ENCODE measurements at places on chromosomes 3 and 15.

- no peak for DNase-seq
Measured at GRCh38 chr3:164890061-164890460, 188.2 kb downstream of the SI start.

GRCh38 chr3:138398791-138399575 is 35.4 kb upstream of the ESYT3 start:
- DNase-seq: no peak

GRCh38 chr15:96182736-96183513 is 147.6 kb upstream of the NR2F2 start:
- no peak for DNase-seq

DNA sequence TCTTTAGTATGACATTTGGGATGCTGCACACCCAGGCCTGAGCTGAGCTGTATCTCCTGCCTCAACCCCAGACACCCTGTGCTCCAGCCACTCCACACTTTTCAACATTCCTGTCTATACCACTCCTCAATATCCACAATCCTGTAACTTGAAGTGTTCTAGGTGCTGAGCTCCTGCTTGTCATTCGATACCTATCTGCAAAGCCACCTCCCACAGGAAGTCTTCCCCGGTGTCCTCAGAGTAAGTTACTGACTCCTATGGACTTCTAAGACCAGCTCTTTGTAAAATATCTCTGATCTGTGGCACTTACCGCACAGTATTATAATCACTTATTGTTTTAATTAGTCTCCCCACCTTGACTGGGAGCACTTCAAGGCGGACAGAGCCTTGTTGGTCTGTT is 1.2 kb upstream of the CAV3 start:
- no peak for DNase-seq

- DNase-seq: no peak
Measured at GRCh38 chr3:184305577-184305976, 6.5 kb downstream of the PSMD2 start.

DNA sequence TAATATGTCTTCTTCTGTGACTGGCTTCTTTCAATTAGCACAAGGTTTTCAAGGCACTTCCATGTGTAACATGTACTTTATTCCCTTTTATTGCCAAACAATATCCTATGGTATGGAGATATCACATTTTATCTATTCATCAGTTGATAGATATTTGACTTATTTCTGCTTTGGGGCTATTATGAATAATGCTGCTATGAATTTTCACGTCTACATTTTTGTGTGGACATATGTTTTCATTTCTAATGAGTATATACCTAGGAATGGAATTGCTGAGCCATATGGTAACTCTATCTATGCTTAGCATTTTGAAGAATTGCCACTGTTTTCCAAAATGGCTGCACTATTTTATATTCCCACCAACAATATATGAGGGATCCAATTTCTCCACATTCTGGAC is 3.6 kb upstream of the AGTR1 start:
- no peak for DNase-seq

DNA sequence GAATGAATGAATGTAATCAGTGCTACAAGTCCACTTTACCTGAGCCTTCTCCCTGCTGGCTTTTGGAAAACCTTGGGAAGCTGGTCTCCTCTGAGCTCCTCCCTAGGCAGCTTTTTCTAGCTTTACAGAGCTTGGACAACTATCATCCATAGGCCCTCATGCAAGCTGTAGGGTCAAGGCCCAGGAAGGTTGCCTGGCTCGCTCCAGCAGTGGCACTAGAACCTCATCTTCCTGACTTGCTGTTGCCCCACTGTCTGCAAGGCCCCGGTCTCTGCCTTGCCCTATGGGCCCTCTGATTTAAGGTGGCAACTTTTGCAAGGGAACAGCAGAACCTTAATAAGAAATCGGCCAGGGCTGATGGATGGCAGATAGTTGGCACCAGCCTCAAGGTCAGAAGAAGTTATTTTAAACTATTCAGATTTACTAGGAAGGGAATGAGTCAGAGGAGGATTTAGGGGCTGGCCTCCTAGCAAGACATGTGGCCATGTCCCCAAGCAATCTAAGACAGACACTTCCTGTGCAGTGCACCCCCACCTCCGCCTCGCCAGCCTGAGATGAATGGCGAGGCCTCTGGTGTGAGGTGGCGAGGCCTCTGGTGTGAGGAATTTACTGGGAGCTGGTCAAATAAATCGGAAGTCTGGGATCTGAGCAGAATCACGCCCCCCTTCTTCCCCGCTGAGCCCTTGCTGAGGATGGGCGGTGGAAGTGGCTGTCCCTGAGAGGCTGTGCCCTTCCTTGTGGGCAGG is 180.8 kb downstream of the MEGF11 start:
- no peak for DNase-seq

GRCh38 chr3:172444821-172445220 is 3.4 kb downstream of the GHSR start:
- DNase-seq: no peak

GRCh38 chr3:5162102-5162501 is 25.4 kb upstream of the EDEM1 start:
- no peak for DNase-seq

DNA sequence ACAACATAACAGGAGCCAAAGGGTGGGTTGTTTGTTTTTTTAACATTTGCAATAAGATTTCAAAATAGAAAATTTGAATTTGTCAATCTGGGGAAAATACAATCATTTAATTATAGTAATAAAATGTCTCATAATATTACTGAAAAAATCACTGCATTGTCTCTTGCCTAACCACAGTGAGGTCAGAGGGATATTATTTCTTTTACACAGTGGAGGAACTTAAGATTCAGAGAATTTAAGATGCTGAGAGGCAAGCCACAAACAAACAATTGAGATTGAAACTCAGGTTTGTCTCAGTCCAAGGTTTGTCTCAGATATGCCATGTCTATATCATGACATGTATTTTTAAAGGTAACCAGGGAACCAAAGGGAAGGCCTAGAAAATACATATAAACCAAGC is 428.7 kb downstream of the FOXP1 start:
- DNase-seq: no peak

DNA sequence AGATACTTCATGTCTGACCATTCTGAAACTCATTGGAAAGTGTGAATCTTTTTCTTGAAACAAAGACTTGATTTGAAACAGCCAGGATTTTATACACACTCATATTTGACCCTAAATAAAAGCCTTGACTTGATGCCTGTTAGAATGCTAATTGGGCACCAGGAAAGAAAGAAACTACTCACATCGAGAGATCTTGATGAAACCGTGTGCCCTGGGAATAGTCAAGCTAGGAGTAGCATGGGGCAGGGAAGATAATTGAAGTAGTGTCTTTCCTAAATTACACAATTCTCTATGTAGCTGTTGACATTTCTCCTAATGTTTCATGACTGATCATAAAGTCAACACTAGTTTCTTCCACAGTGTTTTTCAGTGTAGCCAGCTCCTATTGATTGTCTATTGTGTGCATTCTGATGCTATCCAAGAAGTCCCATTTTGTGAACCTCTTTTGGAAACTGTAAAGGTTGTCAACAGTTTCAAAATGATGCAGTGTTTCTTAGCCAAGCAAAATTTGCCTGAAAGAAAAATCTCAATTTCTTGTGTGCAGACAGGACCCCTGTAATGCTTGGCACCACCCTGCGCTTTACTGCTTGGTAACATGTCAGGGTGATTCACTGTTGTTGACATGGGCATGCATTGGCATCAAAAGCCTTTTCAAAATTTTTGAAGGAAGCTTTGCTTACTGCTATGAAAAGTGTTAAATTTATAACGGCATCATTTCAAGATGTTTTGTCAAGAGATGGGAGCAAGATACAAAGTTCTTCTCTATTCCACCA is 52.5 kb upstream of the OTOL1 start:
- DNase-seq: no peak

DNA sequence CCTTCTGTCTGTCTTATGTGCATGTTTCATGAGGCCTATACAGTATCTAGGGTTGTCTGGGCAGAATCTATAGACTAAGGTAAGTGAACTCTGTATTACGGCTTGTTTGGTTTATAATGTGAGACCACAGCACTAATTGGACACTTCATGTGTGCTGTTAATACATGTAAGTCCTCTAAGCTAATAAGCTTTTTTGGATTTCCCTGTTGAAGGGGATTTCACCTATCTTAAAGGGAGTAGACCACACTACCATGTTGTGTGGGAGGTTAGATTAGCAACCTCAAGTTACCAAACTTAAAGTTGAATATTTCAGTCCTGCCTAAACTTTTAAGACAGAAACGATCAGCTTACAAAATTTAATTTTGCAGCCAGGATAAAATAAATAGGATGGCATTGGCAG is 189.8 kb upstream of the GOLIM4 start:
- no peak for DNase-seq

- no peak for DNase-seq
Measured at GRCh38 chr15:22890296-22890695, 51.8 kb downstream of the NIPA2 start.

DNA sequence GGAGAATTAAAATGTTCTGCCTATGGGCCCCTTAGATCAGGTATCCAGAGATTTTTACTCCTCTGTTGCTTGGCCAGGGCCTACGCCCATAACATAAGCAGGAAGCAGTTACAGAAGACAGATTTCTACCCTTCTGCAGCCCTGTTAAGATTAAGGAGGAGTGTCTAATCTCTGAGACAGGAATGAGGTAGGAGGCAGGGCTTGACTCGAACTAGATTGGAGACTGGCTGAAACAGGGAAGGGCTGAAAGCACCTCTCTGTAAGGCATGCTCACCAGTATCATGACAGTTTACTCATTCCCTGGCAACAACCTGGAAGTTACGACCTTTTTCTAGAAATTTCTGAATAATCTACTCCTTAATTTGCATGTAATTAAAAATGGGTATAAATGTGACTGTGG is 16.7 kb downstream of the PLA2G4D start:
- no peak for DNase-seq
